ENCODE measurements at places on chromosomes 13 and 19.

- DNase-seq: no peak
These were observed 20.4 kb downstream of the COG6 start for GRCh38 chr13:39675904-39676303.

DNA sequence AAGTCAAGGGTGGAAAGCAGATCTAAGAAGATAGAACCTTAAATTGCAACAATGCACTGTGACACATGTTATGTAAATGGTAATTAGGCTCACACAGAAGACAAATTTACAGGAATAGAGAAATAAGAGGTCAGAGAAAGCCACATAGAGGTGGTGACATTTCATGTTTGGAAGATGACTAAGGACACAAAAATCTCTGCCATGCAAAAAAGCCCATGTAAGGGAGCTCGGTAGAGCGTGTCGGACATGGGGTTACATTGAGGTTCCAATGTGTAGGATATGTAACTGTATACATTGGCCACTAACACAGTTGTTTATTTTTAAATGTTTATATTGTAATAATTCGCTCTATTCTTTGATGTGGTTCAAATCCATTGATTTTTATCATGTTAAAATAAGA lies 33.7 kb downstream of the SUGT1 start:
- no peak for DNase-seq

DNA sequence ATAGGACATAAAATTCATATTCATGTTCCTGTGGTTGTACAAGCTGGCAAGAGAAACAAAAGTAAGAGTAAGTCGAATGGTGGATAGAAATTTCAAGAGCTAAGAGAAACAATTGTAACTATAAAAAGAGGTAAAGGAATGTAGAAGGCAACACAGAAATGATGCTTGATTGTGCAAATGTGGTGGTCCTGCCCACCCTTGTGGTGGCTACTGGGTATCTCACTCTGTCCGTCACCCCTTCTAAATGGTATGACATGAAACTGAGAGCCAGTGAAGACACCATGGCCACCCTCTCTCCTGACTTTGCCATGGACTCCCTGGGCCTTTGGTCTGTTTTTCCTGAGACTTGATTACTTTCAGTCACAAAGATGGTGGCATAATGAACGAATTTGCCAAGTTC lies 925.9 kb upstream of the SLITRK6 start:
- DNase-seq: no peak

- DNase-seq: no peak
These were observed 1.8 kb upstream of the INSR start for GRCh38 chr19:7295912-7296536.

DNA sequence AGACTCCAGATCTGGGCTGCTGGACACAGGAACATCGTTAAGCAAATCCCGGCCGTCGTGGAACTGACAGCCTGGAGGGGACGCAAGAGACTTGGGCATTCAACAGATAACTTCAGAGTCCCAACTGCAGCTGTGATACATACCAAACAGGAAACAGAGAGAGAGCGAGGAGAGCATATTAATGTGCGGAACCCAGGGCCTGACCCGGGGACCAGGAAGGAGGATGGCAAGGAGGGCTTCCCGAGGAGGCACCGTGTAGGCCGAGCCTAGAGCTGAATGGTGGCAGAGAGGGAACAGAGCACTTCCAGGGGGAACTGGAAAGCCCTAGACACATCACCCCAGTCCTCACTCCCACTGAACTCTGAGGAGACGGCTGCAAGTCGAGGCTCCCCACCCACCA lies 68.1 kb downstream of the SIPA1L3 start:
- no peak for DNase-seq

DNA sequence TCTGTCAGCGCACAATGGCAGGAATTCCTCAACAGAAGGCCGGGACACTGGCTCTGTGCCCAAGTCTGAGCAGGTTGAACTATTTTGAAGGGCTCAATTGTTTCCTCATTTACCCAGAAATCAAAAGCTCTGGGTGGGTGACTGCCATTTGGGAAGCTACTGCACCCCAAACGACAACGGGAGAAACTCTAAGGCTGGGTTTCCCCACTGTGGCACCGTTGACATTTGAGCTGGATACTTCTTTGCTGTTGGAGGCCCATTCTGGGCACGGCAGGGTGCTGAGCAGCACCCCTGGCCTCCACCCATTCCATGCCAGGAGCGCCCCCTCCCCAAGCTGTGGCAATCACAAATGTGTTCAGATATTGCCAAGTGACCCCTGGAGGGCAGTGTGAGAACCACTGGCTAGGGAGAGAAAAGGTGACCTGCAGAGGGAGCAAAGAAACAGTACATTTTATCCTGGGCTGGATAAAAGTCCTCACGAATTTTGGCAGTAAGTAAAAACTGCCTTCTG lies 62.5 kb downstream of the RFX2 start:
- DNase-seq: no peak

- DNase-seq: no peak
These were observed 442.7 kb downstream of the OXGR1 start for GRCh38 chr13:96551546-96551945.

DNA sequence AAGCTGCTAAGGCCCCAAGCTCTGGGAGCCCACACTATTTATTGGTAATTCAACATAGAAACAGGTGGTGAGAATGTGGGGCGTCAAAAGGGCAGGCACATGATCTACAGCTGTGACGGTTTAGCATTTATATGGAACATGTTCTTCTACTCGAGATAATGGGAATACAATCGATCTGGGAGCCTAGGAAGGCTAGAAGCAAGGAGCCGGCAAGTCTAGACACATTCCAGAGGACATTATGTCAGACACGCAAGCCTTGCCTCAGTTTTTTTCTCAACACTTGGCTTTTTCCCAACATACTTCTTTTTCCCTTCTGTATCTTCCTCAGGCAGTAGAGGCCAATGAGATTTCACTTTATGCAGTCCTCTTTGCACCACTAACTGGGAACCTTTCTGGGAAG lies 315.7 kb upstream of the SLITRK5 start:
- no peak for DNase-seq

DNA sequence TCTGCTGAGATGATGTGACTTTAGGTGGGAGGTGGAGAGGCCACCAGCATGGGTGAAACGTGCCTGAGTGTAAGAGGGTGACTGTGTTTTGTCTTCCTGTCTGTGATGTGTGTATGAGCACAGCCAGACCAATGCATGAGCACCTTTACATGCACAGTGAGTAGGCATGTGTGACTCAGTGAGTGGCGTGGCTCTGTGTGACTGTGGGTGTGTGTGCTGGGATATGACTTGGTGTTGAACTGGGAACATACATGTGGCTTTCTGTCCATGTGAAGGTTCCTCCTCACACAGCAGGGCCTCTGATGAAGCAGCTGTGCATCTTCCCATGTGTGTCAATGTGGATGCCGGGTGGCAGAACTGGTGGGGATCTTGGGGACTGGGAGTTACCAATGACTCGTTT lies 19.9 kb upstream of the LGALS13 start:
- DNase-seq: no peak

DNA sequence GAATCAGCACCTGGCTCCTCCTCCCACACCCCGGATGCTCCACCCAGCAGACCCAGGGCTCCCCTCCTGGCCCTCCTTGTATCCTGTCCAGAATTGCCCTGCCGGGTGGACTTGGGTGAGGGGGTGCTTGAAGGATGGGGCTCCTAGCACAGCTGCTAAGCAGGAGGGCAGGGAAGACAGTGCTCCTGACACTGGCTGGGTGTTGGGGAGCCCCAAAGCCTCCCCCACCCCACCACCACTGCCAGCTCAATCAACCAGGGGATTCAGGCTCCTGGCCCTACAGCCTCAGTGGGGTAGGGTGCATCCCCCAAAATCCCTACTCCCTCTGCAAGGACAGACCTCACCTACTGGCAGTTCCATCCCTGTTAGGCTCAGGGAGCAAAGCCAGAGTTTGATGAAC lies 2.6 kb upstream of the CYP4F11 start:
- DNase-seq: no peak

GRCh38 chr19:43505186-43505456 lies 575 bp upstream of the PHLDB3 start:
- DNase-seq: no peak

DNA sequence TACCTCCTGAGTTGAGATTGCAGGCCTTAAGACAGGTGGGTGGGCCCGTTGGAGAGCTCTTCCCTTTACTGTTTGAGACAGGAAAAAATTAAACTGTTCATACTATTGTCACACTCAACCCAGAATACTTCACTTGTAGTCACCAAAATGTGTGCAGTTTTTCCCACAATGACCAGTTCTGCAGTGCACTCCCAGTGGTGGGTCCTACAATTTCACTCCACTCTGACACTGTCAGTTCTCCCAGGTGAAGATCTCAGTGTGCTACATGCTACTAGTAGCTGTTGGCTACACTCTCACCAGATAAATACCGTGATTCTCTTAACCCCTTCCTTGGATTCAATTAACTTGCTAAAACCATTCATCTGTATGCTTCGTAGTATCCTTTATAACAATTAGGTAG lies 2.9 kb downstream of the ZNF665 start:
- no peak for DNase-seq

DNA sequence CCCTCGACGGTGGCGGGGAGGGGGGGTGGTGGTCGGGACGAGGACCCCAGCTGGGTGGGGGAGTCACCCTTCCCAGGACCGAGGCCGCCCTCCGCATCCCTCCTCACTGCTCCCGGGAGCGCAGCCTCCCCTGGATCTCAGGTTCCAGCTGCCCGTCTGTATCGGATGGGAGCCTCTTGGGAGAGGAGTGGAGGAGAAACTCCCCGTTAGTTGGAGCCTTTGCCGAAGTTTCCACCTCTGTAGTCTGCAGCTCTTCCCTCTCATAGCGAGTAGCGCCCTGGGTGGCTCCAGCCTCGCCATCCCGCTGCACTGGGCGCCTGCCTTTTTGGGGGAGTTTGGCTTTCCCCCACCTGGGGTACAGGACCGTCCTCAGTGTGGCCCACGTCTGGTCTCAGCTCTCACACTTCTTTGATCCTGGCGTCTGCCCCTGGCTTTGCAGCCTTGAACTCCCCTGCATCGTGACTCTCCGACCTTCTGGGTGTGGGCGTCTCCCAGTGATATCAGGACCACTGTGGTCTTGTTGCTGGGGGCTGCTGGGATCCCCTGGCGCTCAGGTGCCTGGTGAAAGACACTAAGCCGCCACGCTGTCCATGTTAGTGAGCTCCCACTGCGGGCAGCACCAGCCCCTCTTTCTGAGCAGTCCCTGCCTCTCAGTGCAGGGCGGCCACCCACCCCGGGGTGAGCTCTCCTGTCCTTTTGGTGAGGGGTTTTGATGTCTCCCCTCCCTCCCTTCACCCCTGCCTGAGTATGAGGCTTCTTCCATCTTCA lies 1.1 kb downstream of the CNOT3 start:
- no peak for DNase-seq

DNA sequence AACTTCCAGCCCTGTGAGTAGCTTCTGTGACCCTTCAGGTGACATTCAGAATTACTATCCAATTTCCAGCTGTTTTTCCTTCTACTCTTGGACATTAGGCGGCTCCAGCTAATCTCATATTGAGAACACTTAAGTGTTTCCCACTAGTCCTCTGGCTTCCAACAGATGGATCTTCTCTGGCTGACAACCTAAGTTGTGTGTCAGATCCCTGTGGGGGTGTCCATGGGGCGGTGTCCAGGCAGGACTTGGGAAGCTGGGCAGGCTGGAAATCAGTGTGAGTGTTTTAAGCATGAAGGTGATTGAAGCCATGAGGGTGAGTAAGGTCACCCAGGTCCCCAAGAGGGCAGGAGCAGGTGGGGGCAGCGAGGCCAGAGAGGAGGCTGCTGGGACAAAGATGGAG lies 10.1 kb downstream of the CNOT3 start:
- DNase-seq: no peak

DNA sequence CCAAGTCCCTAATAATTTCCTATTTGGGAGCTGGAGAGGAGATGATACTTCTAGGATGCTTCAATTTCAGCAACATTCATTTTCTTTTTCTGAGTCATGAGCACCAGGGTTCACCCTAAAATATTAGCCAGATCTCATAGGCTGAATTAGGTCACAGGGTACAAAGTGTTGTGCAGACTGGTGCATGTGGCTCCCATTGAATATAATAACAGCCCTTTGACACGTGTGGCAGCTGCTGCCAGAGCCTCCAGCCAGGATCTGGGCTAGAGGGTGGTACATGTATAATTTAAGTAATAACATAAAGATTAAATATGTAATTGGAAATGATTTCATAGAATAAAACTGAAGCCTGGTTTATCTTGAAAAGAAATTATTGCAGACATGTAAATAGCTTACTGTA lies 244.9 kb downstream of the ATP8A2 start:
- no peak for DNase-seq

DNA sequence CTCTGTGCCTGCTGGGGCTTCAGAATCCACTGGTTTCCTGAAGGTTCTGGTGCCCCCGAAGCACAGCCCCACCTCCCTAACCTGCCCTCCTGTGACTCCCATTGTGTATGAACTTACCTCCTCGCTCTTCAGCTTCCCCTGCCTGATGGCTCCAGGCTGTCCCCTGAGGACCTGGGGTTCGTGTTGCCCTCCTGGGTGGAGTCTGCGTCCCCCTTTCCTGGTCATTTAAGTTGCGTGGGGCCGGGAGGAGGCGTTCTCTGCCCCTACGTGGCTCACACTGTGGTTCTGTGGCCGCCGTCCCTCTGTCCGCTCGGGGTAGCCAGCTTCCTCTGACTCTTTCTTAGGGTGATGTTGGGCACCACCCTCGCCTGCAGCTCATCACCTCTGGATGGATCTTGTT lies 13.9 kb downstream of the TFDP1 start:
- DNase-seq: no peak

DNA sequence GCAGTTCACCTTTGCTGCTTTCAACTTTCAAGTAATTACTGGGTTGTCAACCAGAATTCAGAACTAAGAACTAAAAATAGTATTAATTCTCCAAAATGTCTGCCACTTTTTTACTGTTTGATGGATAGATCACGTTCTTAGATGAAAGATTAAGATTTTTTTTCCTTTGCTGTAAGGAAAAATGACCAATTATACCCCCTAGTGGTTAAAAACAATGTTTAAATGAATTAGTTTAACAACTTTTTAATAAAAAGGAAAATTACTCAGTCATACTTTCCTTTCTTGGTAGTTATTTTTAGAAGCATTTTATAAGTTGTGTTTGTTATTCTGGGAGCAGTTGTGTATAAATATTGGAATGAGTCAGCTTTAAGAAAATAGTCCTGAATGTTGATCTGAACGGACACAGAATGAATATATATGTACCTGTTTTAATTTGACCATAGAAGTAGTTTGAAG lies 4.6 kb downstream of the TM9SF2 start:
- no peak for DNase-seq

DNA sequence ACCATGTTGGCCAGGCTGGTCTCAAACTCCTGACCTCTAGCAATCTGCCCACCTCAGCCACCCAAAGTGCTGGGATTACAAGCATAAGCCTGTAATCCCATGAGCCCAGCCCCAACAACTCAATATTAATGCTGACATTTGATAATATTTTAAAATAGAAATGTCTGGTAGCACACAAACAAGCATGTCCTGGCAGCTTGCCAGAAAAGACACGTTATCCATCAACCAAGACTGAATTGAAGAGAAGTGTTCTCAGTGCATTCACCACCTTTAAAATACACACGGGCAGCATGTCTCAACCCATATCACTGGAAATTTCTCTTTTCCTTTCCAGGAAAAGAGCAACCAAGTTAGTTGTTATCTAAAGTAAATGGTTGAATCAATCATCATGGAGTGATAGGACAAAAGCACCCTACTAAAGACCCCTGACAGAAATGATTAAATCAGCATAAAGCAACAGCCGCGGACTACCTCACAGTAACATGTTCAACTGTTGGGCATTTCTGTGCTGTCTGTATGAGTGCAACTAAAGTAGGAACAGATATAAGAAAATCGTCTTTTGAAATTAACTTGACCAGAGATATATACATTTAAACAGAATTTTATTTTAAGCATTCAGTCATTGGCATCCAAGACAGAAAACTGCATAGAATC lies 25.0 kb downstream of the LHFPL6 start:
- no peak for DNase-seq

GRCh38 chr13:87122551-87122950 lies 548.6 kb upstream of the SLITRK5 start:
- DNase-seq: no peak

GRCh38 chr19:695352-695949 lies at the start of gene PRSS57:
PRSS57 (minus strand) TSS chr19:695452; CDS start chr19:695430, 22 bp downstream.
- no peak for DNase-seq

Measured in colonic mucosa (tissue), 4 donors.